ENCODE measurements at places on chromosomes 13 and 19.
A peak's percentile ranks its signal among the peaks of the same experiment; 100 is the strongest.

DNA sequence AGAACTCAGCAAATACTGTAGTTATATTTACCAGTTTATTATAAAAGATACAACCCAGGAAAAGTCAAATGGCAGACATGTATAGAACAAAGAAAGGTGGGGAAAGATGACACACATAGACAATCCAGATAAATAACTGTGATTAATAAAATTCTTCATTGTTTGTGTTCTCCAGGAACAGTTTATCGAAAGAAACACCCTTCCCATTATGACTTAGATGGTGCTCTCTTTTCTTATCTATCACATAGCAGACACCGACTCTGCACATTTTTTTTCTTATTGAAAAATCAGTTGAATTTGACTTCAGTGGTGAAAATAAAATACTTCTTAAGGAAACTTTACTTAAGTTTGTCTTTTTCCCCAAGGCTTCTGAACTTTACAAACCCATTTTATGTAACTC lies 6.2 kb downstream of the ZNF708 start:
- no peak for DNase-seq

GRCh38 chr13:65149687-65150086 lies 2080.4 kb downstream of the PCDH9 start:
- no peak for DNase-seq

DNA sequence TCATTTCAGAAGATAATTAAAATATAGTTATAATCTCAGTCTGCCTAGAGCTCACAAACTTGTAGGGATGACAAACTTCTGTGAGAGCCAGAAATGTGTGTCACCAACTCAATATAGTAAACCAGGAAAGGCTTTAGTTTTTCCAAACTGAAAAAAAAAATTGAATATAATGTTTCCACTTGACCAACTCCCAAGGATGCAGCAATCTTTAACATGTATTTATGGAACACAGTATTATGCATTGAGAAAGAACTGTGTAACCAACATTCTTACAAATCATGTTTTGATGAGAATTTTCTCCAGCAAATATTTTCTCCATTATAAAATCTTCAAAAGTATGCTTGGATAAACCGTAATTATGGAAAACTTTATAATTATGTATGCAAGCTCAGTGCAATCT lies 50.1 kb upstream of the KLF12 start:
- DNase-seq, result no peak

GRCh38 chr13:111325146-111325890 lies 4.9 kb downstream of the TEX29 start:
- DNase-seq, result no peak

DNA sequence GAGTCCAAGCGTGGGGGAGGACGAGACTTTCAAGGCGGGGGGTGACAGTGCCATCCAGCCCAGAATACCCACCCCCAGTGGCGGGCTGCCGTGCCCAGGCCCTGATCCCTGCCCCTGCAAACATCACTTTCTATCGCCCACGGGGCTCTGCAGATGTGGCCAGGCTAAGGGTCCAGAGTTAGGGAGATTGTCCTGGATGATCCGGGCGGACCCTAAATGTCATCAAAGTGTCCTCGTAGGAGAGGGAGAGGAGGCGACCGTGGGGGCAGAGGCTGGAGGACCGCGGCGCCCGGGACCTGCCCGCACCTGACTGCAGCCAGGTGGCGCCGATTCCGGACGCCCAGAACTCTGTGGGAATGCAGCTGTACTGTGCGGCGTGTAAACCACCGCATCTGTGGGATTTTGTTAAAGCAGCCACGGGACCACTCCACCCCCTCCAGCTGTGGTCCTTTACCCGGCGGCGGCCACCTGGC lies 32.4 kb downstream of the GJA3 start:
- DNase-seq, result no peak

GRCh38 chr19:33224694-33225457 lies 774 bp downstream of the SLC7A10 start:
- no peak for DNase-seq

- no peak for DNase-seq
Measured at GRCh38 chr13:50122455-50122854, 107.2 kb downstream of the KCNRG start.

- DNase-seq, result no peak
Measured at GRCh38 chr13:44396701-44397580, 23.3 kb downstream of the SERP2 start.

DNA sequence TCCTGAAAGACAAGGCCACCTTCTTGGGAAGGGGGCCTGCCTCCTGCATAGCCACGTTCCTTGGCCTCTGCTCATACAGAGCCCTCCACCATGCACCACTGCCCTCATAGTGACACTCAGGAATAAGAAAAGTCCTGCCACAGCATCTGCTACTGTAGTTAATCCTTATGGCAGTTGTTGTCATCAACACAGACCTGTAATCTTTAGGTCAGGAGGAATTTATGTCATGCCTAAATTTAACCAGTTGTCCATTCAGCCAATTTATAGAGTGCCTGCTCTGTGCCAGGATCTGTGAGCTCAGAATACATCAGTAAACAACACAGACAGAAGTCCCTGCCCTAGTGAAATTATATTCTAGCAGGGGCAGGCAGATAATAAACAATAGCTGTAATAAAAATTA lies 44.4 kb downstream of the FAM124A start:
- DNase-seq, result no peak

GRCh38 chr13:112771139-112771876 lies 81.5 kb downstream of the ATP11A start:
- no peak for DNase-seq

- no peak for DNase-seq
Measured at GRCh38 chr13:99995104-99995588, 13.6 kb downstream of the ZIC2 start.

GRCh38 chr19:49272204-49272603 lies 52.8 kb downstream of the SLC6A16 start:
- no peak for DNase-seq

- no peak for DNase-seq
Measured at GRCh38 chr13:67100730-67101129, 129.4 kb downstream of the PCDH9 start.

- peak; percentile 76 for DNase-seq
Measured at GRCh38 chr19:16381756-16382401, 57.3 kb downstream of the KLF2 start.

DNA sequence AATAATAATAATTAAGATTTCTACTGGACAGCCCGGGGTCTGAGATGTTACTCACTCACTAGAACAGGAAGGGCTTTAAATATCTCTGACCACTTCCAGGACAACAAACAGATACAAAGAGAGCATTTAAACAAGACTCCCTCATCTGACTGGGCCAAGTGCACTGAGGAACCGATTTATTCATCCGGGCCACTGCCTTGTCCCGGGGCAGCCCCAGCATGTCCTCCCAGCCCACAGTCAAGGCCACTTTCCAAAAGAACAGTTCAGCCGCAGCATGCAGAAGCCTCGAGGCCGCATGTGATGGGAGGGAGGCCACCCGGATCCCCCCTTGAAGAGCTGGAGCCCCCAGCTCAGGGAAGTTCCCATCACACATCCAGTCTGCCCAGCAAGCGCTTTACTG lies 30.5 kb downstream of the MLLT1 start:
- no peak for DNase-seq

DNA sequence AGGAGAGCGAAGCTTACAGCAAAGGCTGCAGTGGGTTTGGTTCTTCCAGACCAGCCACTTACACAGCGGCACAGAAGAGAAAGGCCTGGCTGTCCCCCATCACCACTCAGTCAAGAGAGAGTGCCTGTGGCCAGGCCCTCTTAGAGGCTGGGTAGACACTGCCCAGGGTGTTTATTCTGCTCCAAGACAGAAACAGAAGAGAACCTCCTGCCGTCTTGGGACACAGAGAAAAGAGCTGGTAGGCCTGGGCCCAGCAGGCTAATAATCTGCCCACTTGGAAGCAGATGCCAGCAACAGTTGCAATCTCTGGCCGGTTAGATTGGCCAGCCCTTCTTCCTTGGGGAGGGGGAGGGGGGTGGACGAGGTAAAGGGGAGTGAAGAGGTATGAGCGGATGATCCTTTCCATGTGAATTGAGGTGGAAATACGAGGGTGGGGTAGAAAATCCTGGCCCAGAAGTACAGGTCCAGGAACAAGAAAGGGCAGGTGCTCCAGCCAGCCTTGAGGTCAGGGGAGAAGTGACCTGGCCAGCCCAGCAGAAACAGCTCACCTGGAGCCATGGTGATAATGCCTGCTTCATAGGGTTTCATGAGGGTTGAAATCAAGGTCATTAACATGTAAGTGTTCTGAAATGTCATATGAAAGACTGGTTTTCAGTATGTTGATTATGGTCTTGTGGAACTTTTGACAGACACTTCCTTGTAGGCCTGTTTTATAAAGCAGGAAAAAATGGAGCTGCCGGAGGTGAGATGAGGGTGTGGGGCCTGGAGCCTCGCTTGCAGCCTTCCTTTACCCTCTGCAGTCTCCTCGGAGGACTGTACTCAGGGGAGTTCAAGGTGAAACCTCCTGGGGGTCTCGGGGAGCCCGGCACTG lies 116.9 kb downstream of the SIPA1L3 start:
- no peak for DNase-seq

GRCh38 chr13:42038661-42039456 lies 9.6 kb upstream of the DGKH start:
- no peak for DNase-seq

GRCh38 chr19:57057036-57057686 lies 62.6 kb upstream of the USP29 start:
- DNase-seq, result peak; percentile 92

- no peak for DNase-seq
Measured at GRCh38 chr19:46911456-46911855, 50.7 kb downstream of the ARHGAP35 start.

DNA sequence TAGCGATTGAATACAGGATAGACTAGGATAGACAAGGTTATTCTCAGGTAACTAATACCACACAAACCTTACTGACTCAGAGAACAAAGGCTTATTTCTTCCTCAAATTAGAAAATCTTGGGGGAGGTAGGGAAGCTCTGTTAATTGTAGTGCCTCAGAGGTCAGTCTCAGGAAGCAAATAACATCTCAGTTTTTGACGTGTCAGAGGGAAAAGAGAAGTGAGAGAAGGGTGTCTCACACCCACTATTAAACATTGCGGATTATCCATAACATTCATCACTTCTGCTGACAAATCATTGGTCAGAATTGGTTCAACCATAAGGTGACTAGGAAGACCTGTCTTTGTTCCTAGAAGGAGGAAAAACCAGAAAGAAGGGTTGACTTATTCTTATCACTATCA lies 579.4 kb upstream of the MIR17HG start:
- DNase-seq, result no peak

GRCh38 chr13:50969691-50970090 lies 60.1 kb downstream of the RNASEH2B start:
- no peak for DNase-seq

DNA sequence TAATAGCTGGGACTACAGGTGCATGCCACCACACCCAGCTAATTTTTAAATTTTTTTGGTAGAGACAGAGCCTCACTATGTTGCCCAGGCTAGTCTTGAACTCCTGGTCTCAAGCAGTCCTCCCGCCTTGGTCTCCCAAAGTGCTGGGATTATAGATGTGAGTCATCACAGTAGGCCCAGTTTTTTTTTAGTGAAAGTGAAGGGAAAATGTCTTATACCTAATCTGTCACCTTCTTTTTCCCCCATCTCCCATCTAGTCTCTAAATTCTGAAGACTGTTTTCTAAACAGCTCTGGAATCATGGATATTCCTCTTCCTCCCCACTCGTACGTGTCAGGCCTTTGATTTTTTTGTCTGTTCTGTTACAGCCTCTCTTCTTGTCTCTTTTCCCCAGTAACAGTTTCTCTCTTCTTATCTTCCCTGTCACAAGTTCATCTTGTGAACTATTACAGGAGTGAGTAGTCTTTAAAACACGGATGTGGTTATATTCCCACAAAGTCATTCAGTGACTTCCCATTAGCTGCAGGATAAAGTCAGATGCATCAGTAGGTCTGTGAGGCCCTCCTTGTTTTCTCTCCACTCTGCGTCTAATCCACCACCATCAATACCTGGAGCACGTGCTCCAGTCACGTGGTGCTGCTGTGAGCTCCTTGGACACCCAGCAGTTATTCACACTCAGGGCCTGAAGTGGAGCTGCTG lies 2.9 kb downstream of the CDC16 start:
- no peak for DNase-seq

GRCh38 chr13:31431722-31432137 lies 232.0 kb downstream of the B3GLCT start:
- no peak for DNase-seq

DNA sequence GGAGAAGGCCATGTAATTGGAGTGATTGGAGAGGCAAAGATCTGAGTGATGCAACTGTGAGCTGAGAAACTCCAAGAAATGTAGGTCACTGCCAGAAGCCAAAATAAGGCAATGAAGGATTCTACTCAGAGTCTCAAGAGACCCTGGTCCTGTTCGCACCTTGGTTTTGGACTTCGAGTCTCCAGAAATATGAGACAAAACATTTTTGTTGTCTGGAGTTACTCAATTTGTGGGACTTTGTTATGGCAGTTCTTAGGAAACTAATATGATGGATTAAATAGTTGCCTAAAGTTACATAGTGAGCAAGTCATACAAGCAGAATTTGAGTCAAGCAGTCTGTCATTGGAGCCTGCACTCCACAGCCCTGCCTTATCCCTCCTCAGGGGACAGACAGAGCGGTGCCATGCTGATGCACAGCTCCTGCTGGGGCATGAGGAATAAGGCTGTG lies 104.2 kb downstream of the ITGBL1 start:
- no peak for DNase-seq

- peak; percentile 46 for DNase-seq
Measured at GRCh38 chr13:110254751-110255553, 52.0 kb downstream of the COL4A1 start.

DNA sequence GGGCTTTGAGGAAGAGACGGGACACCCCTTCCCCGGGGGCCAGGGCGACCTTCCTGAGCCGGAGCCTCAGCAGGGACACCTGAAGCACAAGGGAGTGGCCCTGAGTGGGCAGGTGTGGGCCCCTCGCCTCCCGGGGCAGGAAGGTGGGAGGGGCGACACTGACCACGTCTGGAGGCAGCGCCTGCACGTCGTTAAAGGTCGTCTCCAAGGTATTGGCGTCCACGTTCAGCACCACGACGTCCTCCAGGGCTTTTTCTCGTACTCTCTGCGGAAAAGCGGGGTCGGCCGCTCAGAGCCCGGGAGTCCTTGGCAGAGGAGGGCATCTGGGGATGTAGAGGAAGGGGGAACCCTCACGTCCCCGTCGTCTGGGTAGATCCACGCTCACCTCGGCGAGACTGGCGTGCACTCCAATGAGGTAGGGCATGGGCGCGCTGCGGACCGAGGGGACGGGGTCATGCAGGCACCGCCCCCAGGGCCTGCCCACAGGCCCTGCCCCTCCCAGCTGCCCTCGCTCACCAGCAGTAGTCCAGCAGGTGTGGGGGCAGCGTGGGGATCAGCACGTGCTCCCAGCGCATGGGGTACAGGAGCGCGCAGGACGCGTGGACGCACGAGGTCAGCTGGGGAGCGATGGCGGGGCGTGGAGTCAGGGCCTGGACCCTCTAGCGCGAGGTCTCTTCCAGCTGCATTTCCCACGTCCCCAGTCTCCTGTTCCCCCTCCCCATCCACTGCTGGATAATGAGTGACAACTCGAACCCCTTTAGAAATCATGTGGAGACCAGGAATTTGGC lies 6.1 kb downstream of the DENND1C start:
- DNase-seq, result no peak

GRCh38 chr19:18156841-18157464 lies 4.0 kb downstream of the PIK3R2 start:
- peak; percentile 88 for DNase-seq

GRCh38 chr13:71320452-71320851 lies 546.6 kb downstream of the DACH1 start:
- no peak for DNase-seq

GRCh38 chr19:5128251-5128935 lies 159.5 kb downstream of the KDM4B start:
- DNase-seq, result peak; percentile 75

Measured in left forelimb (tissue), 1 donor.